Cardiac fibroblast (primary cell): ENCODE measurements at places on chromosomes 12 and 14.
A peak's percentile ranks its signal among the peaks of the same experiment; 100 is the strongest.

- DNase-seq = no peak
These were observed 28.2 kb downstream of the SERPINA11 start for GRCh38 chr14:94424371-94424770.

DNA sequence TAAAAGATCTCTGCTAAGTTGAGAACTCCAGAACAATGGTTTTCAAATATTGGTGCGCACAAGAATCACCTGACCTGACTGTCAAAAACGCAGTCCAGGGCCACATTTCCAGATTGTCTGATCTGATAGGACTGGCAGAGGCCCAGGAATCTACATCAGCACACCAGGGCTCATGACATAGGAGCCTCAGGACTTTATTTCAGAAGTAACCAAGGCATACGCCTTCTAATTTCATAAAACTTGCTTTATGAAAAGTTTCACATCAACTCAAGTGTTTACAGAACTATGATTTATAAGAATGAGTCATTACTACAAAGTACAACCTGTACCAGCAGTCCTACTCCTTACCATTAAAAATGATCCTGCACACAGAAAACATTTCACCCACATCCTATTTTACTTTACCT lies 47.7 kb upstream of the PTPRO start:
- no peak for DNase-seq

GRCh38 chr12:80056232-80056631 lies 43.1 kb upstream of the OTOGL start:
- no peak for DNase-seq

GRCh38 chr12:41008472-41008871 lies 179.6 kb upstream of the PDZRN4 start:
- no peak for DNase-seq

DNA sequence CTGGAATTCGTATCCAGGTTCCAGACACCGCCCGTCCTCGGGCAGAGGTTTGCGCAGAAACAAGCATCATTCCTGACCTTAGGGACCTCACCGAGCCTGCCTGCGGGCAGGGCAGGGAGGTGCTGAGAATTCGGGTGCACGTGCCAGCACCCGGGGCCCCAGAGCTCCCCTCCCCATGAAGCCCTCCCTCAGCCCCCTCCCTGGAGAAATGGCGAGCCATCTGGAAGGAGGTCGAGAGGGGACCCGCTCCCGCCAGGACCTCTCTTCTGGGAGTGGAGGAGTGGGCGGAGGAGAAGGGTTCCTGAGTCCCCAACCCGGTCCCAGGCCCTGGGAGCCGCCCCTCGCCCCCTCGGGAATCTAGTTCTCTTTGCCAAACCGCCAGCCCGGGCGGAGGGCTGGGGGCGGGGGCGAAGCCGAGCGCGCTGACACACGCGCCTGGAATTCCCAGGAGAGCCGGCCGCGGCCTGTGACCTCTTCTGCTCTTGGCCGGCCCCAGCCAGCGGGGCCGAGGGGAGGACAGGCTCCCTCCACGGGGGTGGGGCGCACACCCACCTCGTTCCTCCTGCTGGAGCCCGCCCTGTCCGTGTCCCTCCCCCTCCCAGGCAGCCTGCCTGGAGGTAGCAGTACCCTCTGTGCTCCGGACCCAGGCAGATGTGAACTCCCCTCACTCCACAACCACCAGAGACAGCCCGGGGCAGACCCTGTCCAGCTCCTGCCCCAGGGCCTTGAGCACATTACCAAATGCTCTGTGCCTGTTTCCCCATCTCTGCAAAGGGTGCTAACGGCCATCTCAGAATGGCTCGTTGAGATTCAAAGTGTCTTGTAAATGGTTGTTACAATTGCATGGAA lies 23.0 kb upstream of the GPR132 start:
- peak; percentile 68 for DNase-seq

GRCh38 chr12:104669089-104669721 lies 212.5 kb downstream of the CHST11 start:
- peak; percentile 70 for DNase-seq

DNA sequence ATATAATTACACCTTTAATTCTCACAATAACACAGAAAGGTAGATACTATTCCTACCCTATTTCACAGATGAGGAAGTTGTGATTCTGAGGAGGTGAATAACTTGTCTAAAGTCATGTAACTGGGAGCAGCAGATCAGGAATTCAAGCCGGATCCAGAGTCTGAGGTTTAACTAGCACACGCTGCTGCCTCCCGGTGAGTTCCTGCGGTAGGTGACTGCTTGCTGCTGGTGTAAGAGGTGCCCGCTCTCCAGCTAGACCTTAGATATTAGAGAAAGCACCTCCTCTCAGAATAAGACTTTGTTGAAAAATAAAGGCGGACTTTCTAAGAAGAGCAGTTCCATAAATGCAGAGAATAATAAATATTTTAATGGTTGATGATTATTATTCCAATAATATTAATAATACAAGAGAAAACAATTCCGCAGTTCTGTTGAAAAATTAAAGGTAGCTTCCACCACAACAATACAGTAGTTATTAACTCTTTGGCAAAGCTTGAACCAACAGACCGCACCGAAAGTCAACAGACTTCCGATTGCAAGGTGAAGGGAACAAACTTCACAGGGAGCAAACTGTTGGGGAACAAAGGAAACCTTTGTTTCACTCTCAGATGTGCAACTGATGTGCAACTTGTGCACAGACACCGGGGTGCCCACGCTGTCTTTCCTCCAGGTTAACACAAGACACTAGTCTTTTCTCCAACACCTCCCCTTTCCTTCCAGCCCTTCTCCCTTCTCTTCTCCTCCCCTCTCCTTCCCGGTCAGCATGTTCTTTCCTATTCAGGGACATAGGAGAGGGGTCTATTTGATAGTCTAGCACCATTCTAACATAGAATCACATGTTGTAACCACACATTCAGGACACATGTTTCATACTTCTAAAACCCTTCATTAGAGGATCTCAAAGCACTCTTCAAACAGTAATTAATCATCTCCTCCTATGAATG lies 73.2 kb upstream of the EGLN3 start:
- no peak for DNase-seq

DNA sequence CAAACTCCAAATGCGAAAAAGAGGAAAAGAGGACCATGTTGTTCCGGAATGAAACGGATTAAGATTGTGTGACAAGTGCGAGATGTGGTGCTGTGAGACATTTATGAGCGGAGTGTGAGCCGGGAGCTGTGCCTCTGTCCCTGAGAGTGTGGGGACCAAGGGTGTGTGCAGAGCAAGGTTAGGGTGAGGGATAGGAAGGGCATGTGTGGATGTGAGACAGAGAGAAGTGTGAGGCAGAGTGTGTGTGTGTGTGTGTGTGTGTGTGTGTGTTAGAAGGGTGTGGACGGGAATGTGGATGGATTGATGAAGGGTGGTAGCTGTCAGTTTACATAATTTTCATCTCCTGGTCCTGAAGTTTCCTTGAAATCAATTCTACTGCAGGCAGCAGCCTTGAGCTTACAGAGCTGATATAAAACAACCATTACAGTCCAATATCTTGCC lies 4.3 kb upstream of the OTX2 start:
- DNase-seq = no peak

DNA sequence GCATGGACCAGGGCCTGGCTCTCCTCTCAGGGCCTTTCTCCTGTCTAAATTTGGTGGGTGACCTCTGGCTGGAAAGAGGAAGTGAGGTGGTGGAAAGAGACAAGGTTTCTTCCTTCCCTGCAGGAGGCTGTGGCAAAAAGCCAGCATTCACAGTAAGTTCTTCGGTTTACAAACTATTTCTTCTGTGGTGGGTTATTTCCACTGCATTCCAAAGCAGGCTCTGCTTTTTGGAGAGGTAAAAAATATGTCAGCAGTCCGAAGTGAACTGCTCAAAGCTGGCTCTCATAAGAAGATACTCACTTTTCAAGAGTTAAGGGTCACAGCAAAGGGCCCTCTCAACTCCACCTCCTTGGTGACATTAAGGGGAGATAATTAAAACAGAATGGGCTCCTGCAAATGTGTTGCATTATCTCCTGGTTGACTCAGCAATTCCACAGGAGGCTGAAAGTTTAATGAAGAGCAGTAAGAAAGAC lies 48.9 kb upstream of the POC1B start:
- peak; percentile 80 for DNase-seq

DNA sequence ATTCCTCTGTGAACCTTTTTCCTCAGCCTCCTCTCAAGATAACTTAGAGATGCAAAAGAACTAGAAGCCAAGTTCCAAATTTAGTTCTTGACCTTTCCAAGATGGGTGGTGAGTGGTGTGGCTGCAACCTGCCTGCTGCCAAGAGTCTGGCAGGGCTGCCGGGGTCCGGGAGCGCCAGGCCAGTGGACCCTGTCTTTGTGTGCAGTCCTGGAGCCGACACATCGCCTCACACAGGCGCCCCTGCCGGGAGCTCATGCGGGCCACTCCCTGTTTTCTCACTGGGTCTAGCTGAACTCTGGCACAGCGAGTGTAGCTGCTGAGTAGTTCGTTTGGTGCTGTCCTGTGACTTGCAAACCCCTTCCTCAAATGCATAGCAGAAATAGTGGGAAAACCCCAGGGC lies 84.9 kb downstream of the CACNA1C start:
- DNase-seq = no peak

DNA sequence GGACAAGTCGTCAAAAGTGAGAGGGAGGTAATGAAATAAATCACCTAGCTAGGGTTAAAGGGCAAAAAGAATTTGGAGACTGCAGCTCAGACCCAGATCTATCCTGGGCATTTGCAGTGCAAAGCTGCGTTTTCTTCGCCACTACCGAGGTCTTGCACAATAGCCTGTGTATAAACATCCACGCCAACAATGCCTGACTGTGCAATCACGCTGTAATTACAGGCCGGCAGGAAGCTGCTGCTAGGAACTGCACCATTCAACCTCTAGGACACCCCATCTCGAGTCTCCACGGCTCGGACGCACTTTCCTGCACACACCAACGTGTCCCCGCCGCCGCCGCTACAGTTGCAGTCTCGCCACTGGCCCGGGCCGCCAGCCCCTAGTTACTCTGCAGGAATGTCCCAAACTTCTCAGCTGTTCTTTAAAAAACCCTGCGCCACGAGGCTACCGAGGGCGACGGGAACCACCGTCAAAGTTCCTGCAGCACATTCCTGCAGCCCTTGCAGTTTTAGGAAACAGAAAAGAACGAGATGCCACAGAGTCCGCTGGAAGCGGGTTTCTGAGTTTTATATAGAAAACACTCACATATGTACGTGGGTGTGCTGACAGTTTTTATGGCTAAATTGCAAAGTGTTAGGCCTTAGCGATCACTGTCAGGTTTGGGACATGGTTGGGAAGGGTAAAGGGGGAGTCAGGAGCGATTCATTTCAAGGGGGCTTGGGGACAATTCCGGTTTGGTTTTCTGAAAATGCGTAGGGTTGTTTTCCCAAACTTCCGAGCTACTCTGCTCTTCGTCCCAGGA lies 65.6 kb upstream of the PTGR2 start:
- peak; percentile 95 for DNase-seq

GRCh38 chr14:59428581-59429012 lies 36.6 kb downstream of the GPR135 start:
- DNase-seq = peak; percentile 74

GRCh38 chr12:11633968-11634367 lies 15.5 kb upstream of the ETV6 start:
- DNase-seq = no peak

- DNase-seq = no peak
These were observed 3.0 kb upstream of the HOXC10 start for GRCh38 chr12:53981634-53982565.

DNA sequence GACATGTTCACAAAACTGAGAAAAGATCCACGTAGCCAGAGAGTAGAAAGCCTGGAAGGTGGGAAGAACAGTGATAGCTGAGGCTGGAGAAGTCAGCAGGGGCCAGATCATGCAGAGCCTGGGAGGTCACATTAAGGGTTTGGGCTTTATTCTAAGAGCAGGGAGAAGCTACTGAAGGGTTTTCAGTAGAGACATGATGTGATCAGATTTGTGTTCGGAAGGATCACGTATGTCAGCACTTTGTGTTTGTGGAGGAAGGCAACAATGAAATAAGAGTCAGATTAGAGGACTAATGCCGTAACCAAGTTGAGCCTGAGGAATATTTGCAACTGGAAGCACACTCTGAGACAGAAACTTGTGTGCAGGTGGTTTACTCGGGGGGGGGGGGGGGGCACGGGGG lies 4.2 kb upstream of the PCK2 start:
- DNase-seq = no peak

DNA sequence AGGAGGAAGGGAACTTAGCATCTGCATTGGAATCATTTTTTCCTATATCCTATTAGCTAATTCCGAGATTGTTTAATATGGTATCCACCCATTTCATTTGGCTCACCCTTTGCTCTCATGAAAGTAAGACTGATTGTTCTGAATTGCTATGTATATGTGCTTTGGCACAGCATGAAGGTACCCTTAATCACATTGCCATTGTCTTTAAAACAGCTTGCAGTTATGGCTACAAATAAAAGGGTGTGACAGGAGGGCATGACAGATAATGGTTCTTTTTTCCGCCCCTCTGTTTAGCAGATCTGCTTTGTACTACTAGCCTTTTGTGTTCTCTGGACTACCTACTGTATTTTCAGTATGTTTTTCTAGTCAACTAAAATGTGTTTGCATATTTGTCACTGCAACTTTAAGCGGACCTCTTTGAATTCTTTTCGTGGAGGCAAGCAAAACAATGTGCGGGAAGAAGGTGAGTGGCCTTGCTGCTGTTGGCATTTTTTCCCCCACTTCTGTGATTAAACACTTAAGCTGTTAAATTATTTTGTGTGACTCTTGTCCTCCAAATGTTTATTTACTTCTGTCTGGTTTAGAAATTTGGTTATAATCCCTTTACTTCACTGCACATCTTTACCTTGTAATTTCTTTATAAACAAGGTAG lies 35.8 kb downstream of the FBXO34 start:
- no peak for DNase-seq

GRCh38 chr14:92154283-92154942 lies 32.6 kb downstream of the CPSF2 start:
- DNase-seq = peak; percentile 26

- DNase-seq = peak; percentile 57
These were observed 191.3 kb downstream of the ANO6 start for GRCh38 chr12:45406988-45407850.

- DNase-seq = no peak
These were observed 51.0 kb upstream of the FERMT2 start for GRCh38 chr14:53001787-53002378.

- no peak for DNase-seq
These were observed 66.6 kb downstream of the GRIP1 start for GRCh38 chr12:66612090-66612775.

- no peak for DNase-seq
These were observed 399 bp downstream of the NCAPD2 start for GRCh38 chr12:6494258-6494743.

DNA sequence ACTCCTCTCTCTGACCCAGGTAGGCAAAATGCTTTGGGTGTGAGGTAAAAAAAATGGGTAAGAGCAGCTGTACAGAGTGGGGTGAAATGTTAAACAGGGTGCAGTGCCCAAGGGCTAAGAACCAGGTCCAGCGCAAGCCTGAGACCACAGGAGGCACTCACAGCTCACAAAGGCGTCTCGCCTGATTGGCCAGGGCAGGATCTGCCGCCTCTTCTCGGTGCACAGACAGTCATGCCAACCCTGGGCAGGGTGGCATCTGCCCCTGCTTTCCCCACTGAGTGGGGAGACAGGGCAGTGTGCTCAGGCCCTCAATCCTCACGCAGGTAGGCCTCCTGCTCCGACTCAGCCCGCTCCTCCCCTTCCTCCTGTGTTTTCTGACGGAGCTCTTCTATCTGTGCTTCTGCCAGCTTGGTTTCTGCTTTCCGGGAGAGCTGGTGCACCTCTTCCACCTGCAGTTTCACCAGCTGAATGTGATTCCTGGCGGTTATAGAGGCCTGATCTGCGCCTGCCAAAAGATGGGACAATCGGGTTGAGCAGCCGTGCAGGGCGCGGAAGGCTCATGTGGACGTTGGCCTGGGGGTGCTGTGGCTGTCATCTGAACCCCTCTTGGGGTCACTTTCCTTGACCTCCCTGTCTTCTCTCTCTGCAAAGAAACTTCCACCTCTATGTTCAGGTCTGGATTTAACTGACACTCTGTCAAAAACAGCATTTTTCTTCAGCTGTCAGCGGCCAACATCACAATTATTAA lies 4.7 kb downstream of the B3GNT4 start:
- DNase-seq = no peak
